ENCODE measurements at places on chromosomes 2 and 18. TPM values are rescaled to one million over a fixed set of nuclear protein-coding genes. Genes with fewer than 3 reads are reported as not detected.

BOLL gene
- polyA plus RNA-seq, result 0.22 TPM

TAF4B gene
- polyA plus RNA-seq, result 5.6 TPM

REG3G gene
- not detected for polyA plus RNA-seq

IL1F10 gene
- not detected for polyA plus RNA-seq

DNA sequence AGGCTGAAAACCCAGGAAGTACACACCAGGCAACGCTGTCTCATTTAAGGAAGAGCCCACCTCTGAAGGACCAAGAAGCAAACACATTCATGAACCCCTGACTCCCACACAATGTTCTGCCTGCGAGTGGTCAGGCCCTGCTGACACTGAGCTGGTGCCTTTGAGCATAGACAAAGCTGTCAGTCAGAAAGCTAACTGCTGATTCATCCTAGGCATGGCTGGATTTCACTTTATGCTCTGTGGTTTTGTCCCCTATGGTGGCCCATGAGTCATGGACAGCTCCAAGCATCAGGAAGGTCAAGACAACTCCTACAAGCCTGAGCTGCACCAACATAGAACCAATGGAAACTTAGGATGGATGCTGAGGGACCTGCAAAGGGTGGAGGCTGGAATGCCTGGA is 78.9 kb downstream of the UXS1 start:
- no peak for DNase-seq

GRCh38 chr18:23273443-23273966 is 138.2 kb downstream of the CABLES1 start:
- no peak for DNase-seq

- no peak for DNase-seq
Observed at GRCh38 chr2:11161747-11162146, 6.5 kb downstream of the SLC66A3 start.

DNA sequence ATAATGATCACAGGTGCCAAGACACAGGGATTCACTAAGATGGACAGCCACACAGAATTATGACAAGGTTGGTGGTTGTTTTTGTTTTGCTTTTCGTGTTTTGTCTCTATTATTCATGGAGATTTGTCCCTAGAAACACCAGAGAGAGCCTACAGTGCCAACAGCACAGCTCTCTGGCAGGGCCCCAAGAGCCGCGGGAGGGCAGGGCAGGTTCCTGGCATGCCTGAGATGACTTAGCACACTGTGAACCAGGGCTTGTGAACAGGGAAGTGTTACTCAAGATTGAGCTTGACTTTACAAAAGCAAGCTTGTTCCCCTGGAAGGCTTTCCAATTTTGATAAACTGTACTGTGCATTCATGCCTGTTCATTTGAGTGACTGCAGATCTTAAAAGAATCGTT is 437.4 kb upstream of the SALL3 start:
- DNase-seq, result no peak

DNA sequence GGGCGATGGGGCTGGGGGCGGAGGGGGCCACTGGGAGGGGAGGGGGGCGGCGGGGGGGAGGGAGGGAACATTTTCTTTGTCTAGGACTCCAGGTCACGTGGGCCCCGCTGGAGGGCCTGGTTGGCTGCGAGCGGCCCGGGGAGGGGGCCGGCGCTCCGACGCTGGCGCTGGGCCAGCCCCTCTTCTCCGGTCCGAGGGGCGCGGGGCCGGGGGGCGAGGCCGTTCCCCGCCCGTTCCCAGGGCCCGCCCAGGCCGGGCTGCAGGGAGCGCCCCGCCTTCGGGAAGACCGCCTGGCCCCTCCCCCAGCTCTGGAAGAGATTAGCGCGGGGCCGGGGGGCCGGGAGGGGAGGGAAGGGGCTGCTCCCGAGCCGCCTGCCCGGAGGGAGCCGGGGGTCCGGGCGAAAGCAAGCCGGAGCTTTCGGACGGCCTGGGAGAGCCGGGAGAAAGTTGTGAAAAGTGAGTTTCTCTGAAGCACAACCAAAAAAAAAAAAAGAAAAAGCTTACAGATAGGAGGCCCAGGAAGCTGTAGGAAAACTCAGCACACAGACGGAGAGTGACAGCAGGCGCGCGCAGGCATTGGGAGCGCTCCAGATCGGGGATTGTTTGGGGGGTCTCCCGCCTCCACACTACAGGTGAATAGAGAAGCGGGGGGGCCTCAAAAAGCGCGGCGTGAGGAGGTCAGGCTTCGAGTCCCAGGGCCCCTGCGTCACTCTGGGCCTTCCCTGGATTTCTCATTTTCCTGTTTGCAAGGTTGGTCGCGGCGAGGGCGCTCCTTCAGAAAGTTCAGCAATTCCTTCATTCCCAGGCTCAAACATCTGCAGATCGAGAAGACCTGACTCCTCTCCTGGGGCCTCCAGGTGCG is 84.1 kb upstream of the POMC start:
- peak; percentile 94 for DNase-seq

DNA sequence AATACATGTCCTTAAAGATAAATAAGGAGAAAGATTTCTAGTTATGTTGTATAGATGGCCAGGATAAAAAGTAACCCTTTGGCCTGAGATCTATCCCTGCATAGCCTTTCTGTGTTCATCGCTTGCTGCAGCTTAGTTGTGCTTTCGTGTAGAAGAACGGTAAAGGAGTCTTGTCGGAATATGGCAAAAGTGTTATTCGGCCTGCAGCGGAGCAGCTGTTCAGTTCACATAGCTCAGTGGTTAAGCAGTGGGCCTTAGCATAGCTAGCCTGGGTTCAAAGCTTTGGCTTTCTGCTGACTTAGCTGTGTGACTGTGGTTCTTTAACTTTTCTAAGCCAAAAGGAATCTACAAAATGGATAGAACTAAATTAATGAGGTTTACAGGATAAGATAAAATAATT is 55.4 kb downstream of the MALT1 start:
- no peak for DNase-seq

GRCh38 chr2:27921880-27922547 is 31.5 kb downstream of the BABAM2 start:
- no peak for DNase-seq

- DNase-seq, result no peak
Observed at GRCh38 chr2:232966122-232966521, 46.9 kb downstream of the NGEF start.

GRCh38 chr18:8561123-8561910 is 47.9 kb upstream of the RAB12 start:
- no peak for DNase-seq

- DNase-seq, result no peak
Observed at GRCh38 chr2:208609166-208609804, 202.7 kb downstream of the PTH2R start.

Data from left kidney (tissue), 8 donors.